Gastrocnemius medialis (tissue), 4 donors: ENCODE measurements at places on chromosomes 2 and 18.

- DNase-seq: no peak
These were observed 6.8 kb upstream of the CFLAR start for GRCh38 chr2:201109186-201109585.

DNA sequence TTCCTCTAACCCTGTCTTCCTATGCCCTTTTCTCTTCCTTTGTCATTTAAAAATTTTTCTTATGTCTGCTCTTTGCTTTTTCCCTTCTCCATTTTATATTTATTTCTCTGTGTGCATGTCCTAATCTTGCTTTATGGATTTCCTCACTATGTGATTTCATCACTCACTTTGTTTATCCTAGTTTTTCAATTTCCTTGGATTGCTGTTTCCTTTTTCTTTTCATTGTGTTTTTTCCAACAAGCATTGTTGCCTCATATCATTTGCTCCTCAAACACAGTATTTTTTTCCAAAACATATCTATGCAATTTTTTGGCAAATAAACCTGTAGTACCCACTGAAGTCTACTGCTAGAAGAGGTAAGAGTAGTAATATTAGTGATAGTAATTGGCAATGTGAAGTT lies 67.4 kb upstream of the PNPT1 start:
- no peak for DNase-seq

GRCh38 chr2:64727013-64727767 lies 73.5 kb upstream of the SERTAD2 start:
- no peak for DNase-seq

GRCh38 chr2:44155666-44156446 lies 12.8 kb upstream of the PPM1B start:
- no peak for DNase-seq

DNA sequence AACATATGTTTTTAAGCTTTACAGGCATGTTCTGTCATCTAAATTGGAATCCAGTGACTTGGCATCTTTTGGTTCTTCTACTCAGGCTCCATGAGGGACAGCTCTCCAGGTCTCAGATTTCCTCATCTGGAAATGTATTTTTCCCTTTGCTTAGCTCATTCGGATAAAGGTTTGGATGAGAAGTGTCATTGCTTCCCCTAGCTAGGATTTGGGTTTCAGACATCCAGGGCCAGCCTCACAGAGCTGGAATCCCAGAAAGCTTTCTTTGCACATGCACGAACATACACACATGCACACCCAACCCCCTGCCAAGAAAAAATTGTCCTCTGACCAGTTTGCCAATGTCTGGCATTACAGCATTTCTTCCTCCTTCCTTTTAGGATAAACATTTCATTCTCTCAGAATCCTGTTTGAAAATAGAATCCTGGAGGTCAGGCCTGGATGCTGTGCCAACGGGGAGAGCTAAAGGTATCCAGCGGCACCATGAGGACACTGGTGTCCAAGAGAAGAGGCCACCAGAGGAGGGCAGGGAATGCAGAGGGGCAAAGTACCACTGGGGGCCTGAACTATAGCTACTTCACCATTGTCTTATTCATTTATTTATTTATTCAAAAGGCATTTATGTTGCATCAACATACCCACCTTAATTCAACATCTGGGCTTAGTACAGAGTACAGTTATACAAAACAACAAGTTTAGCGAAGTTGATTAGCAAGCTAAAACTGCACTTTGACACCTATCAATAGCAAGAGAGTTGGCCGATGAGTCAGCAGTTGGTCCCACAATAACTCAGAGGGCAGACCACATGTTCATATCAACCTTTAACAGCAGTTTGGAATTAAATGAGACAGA lies 97.9 kb upstream of the ATL2 start:
- DNase-seq: no peak

DNA sequence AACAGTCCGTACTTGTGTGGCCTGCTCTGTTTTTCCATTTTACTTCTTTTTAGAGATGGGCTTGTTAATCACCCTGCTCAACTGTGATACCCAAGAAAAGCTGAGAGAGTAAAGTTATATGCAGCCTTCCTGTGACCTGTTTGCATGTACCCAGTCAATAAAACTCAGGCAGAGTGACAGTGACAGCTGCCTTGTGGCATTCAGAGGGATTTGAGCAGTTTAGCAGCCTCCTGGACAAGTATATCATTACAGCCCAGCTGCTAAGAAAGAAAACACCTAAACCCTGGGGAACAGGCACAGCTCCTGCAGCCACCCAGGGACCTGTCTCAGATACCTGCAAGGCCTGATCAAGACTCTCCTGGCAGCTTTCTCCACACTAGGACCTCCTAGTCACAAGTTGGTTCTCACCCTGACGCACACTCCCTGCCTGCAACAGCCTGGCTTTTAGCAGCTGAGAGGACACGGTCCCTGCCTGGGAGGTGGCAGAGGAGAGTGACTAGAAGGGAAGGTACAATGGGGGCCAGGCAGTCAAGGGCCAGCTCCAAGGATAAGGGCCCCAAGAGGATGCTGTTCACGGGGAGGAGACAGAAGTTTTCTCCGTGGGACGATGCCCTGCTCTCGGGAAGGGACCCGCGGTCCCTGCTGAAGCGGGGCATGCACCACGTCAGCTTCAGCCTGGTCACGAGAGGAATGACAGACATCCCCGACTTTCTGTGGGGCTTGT lies at the start of gene LRRC30:
Gene LRRC30 (plus strand): TSS at position 464 of the 724 bp plus-strand sequence. CDS start 50 bp downstream, at position 514.
- DNase-seq: peak; percentile 87

GRCh38 chr18:30288662-30289414 lies 753.7 kb downstream of the DSC3 start:
- no peak for DNase-seq

GRCh38 chr2:20080839-20081415 lies 29.5 kb upstream of the LAPTM4A start:
- DNase-seq: no peak

DNA sequence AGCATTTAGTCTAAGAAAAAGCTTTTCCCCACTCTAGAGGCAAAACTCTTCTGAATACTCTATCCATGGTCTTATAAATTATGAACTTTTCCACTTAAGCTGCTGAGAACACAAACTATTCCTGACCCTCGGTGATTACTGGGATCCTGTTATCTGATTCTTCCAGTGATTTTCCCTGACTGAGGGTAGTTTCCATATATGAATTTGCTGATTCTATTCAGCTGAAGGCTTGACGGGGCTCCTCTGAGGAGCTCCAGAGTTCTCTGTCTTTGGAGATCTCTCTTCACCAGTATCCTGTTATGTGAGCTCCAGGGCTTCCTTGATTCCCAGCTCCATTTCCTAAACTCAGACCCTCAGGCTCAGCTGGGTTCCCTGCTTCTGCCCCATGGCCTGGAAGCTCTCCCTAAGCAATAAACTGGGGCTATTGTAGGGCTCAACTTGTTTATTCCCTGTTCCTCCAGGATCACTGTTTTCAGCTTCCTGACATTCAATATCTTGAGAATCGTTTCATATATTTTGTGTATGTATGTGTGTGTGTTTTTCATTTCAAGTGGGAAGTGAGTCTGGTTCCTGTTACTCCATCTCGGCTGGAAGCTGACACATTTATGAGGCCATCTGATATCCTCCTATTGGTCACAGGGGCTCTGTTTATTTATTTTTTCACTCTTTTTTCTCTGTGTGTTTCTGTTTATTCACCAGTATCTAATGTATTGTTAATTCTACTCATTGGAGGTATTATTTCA lies 78.2 kb downstream of the ARHGAP28 start:
- DNase-seq: no peak

DNA sequence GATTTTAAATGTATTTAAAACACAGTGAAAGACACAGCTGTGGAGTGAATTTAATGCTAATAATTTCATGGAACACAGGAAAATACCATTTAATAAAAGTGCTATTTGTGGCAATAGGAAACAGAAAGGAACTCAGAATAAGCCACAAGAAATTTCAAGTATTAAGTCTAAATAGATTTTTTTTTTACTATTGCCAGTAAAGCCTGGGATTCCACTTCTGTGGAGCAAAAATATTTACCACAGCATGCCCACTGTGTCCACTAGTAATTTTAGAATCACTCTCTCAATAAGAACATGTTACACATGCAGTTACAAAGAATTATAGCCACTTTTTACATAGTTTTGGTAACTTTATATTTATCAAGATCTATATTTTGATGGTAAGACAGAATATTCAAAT lies 17.2 kb downstream of the KCTD18 start:
- no peak for DNase-seq
